Naive B cell (primary cell): ENCODE measurements at places on chromosomes 13 and 19.

DNA sequence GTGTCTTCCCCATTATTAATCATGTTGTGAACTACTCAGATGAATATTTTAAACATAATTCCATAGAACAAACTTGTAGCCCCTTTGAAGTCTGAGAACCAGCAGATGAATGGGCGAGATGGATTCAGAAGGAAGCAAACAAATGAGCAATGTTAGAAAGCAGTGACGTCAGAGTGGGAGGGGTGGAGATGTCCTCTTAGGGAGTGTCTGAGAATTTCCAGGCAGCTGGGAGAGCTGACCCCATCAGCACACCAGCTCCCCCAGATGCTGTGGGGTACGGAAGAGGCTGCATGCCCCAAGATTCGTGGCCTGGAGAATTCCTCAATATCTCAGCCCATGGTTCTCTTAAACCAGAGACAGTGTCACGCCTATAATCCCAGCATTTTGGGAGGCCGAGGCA, 68.6 kb downstream of the DPF1 start:
- no peak for DNase-seq

- DNase-seq: no peak
Observed at GRCh38 chr13:60118696-60119400, 44.9 kb downstream of the DIAPH3 start.

- DNase-seq: no peak
Observed at GRCh38 chr19:12843999-12844732, 5.9 kb downstream of the MAST1 start.

GRCh38 chr13:75554981-75555380, 5.4 kb downstream of the UCHL3 start:
- no peak for DNase-seq

GRCh38 chr13:73970421-73971055, 163.7 kb downstream of the KLF12 start:
- DNase-seq: no peak

GRCh38 chr19:38656171-38656981, 8.9 kb downstream of the ACTN4 start:
- no peak for DNase-seq

DNA sequence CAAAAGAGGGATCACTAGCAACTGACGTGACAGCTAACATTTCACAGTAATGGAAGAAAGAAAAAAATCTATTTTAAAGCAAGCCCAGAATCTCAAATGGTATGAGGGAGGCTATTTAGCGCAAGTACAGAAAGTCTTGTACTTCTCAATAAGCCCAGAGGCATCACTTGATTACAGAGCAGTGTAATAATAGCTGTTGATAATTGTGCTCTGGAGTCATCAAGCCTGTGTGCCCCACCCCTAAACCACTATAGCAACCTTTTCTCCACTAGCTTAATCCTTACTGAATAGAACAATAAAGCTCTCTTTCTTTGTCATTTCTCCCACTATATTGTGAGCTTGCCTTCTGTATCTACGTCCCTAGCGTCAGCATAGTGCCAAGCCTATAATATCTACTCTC, 56.6 kb downstream of the FREM2 start:
- DNase-seq: no peak

DNA sequence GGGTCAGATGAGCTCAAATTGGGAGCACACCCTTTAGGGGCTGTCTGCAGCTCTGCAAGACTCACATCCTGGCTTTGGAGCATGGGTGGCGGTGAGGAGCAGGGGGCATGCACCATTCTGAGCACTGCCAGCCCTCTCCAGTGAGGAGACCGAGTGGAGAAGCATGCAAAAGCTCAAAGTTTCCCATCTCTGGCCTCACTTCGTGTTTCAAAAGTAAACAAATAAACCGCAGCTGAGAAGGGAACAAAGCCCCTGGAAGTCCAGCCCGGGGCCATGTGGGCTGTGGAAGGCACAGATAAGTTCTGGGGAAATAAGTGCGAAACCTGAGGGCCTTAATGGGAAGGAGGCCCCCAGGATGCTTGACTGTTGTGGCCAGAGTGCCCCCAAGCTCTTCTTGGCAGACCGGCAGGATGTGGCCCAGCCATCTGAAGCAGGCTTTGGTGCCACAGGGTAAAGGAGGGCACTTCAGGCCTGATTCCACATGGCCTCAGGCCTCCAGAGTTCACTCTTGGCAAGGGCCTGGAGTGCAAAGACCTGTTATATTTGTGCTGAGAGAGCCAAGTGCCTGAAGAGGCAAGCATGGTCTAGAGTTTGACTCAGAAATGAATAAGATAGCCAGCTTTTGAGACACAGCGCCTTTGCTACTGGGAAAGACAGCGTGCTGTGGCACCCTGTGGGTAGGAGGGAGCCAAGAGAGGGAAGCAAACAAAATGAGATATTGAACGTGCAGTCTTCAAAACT, 1.2 kb downstream of the MEDAG start:
- DNase-seq: no peak

DNA sequence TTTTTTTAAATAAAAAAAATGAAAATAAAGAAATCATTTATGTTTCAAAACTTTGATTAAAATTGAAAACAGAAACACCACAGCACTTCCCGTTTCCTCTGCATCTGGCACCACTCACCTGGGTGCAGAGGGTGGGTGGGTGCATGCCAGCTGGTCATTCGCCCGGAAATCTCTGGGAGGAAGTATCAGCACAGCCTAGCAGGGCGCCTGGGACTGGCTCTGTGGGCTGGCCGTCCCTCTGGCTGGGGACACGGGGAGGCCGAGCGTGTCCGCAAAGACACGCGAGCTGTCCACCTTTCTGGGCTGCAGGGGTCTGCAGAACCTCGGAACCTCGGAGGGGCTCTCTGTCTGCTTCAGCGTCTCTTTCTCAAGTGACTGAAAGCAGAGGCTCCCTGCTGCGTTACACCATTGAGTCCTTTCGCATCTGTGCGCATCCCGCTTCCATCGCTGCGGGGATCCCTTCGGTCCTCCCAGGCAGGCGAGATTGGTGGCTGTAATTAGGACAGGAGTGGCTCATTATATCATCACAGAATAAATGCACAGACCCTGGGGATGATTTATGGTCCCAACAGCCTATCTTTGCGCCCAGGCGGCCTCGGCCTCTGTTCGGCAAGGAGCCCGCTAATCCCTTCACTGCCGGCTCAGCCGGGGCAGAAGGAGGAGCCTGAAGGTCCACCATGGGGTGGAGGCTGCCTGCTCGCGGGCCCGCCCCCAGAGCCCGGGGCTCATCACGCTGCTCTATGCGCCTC, 17.2 kb downstream of the CRTC1 start:
- DNase-seq: peak; percentile 83

GRCh38 chr13:31094331-31095015, 67.2 kb downstream of the HSPH1 start:
- DNase-seq: no peak

DNA sequence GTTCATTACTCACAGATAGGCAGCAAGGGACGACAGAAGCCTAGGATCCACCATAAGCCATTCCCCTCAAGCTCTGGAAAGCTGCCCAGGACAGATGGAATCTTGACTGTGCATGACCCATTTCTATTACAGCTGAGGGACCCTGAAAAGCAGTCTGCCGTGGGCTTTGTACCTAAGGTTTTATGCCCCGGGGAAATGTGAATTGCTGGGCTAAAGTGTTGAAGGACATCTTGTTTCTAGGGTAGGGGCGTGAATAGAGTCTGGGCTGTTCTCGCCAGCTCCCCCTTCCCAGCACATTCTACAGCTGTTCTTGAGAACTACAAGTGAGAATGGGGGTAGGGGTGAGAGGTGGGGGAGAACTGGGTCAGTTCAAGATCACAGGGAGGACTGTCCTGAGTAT, 53.6 kb upstream of the TMTC4 start:
- DNase-seq: no peak

DNA sequence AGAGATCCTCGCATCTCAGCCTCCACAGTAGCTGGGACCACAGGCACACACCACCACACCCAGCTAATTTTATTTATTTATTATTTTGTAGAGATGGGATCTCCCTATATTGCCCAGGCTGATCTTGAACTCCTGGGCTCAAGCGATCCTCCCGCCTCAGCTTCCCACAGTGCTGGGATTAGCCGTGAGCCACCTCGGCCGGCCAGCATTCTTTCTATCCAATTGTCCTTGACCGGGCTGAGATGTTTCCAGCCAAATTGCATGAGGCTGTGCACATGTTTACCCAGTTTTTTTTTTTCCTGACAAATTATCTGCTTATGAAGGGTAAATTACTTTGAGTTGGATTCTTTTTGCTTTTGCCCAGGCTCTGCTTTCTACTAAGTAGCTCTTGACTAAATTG, 28.2 kb downstream of the UNC13A start:
- DNase-seq: no peak

- DNase-seq: no peak
Observed at GRCh38 chr13:26605845-26606244, 48.4 kb downstream of the WASF3 start.

DNA sequence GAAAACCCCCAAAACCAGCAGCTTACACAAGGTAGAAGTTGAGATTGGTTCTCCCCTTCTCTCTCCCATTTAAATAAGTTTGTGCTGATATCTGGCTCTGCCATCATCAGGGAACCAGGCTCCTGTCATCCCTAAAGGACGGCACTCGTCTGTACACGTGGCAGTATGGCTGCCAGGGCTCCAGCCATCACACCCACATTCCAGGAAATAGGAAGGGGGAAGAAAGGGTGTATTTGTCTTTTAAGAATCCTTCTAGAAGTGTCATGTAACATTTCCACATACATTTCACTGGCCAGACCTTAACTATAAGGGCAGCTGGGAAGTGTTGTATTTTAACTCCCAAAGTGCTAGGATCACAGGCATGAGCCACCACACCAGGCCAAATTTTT, 10.1 kb downstream of the SPC24 start:
- no peak for DNase-seq

DNA sequence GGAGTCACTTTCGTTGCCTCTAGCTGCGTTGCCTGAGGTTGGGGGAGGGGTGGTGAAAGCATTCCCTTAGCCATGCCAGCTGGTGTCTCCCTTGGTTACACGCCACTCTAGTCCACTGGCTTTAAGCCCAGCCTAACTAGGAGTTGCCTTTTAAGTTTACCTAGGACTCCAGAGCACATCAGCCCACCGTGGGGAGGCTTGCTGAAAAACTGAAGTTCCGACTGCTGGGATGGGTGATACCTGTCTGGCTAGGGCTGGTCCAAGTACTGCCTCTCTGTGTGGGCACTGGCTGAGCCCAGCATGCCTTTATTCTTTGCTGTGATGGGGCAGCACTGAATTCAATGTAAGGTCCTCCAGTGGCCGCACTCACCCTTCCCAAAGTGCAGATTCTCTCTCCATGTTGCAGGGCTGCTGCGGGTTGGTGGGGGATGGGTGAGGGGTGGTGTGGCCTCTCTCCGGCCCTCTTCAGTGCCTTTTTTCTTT, 11.8 kb upstream of the CEACAM1 start:
- no peak for DNase-seq

DNA sequence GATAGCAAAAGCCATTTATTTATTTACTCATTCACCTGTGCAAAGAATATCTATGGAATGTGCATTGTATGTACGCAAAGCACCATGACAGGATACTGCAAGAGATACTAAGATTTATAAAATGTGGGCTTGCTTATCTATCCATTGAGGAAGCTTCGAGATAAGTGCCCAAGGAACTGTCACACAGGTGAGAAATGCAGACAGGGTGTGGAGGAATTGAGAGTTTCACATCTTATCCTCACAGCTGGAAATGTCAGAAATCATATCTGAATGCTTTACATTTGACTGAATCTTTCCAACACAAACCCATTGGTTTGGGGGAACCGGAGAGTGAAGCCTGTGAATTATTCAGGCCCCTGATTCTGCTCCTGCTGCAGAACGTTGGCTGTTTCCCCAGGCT, 113.0 kb downstream of the SLC7A1 start:
- no peak for DNase-seq

GRCh38 chr13:69194130-69194529, 913.5 kb upstream of the ATXN8OS start:
- DNase-seq: no peak

- DNase-seq: no peak
Observed at GRCh38 chr19:54201980-54202379, 1.3 kb downstream of the RPS9 start.

DNA sequence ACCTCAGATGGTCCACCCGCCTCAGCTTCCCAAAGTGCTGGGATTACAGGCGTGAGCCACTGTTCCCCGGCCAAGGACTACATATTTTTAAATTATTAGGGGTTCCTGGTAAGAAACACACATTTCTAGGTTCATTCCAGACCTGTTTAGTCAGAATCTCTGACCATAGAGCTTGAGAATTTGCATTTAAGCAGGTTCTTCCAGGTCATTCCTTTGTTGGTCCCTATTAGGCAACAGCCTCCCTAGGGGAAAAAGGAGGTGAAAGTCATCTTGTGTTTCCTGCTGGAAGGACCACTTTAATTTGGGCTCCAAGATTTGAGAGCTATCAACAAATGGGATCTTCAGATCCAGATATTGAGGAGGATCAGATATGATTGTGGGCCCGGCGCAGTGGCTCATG, 16.3 kb downstream of the S1PR2 start:
- no peak for DNase-seq

GRCh38 chr13:29887686-29888085, 37.3 kb upstream of the UBL3 start:
- no peak for DNase-seq

DNA sequence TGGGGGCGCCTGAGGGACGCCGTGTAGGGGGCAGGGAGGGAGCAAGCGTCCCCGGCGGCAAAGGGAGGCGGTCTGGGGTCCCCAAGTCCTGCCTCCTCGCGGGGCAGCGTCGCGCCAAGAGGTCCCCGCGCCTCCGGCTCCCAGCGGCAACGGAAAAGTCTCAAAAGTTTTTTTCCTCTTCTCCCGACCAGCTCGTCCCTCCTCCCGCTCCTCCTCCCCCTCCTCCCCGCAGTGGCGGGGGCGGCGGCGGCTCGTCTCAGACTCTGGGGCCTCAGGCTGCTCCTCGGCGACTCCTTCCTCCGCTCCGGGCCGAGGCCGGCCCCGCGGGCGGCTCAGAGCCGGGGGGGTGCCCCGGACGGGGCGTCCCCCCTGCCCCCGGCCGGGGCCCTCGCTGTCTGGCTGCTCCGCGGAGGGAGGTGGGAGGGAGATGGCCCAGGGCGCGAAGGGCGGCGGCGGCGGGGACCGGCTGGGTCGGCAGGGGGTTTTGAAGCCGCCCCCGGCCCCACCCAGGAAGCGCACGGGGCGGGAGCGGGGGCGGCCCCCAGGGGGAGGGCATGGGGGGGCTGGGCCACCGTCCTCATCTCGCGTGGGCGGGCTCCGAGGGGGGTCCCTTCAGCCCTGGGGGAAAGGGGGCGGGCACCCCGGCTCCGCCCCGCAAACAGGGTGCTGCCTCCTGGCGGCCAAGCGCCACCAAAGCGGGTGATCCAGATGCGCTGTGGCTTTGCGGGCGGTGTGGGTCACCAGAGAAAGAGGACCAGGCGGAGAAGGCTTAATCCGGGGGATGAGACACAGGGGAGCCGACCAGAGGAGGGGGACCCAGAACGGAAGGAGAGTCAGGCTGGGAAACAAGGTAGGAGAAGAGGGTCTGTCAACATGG, at the start of gene TGFB1:
TSS of gene TGFB1 (minus strand) at position 457 of the 877 bp plus-strand sequence. CDS start 878 bp downstream, outside the sequence.
- DNase-seq: peak; percentile 95
